ENCODE measurements at places on chromosomes 2 and 18.

DNA sequence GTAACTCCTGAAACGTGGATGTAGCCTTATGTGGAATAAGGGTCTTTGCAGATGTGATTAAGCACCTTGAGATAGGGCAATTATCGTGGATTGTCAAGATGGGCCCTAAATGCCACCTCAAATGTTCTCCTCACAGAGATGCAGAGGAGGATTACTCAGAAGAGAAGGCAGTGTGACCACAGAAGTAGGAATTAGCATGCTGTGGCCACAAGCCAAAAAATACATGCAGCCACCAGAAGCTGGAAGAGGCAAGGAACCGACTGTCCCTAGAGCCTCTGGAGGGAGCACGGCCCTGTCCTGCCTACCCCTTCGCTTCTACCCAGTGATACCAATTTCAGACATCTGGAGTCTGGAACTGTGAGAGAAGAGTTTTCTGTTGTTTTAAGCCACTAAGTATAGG is 47.3 kb upstream of the MGAT5 start:
- DNase-seq: no peak

DNA sequence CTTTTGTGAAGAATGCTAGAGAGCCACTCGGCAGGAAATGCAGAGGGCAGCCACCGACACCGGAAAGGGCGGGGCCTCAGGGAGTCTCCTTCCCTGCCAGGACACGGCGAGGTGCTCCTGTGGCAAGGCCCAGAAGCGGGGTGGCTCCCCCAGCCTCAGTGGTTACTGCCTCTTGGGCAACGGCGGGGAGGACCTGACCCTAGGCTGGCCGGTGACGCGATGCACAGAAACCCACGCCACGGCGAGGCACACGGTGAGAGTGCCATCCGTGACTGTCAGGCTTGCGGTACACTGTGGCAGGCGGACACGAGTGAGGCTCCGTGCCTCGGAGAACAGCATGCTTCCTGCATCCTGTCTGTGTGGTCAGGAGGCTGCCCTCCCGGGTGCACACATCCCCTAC is 47.8 kb downstream of the ZAP70 start:
- DNase-seq: no peak

DNA sequence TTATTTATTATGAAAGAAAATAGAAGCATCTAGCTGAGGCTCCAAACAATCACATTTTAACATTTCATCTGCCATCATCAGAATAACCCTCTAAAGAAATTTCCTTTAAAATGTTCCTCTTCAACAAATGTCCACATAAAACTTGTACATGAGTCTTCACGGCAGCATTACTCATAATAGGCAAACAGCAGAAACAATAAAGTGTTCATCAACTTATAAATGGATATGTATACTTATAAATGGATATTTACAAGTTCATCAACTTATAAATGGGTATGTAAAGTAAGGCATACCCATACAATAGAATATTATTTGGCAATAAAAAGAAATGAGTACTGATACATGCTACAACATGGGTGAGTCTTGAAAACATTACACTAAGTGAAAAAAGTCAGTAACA is 33.5 kb upstream of the ASNSD1 start:
- no peak for DNase-seq

- no peak for DNase-seq
These were observed 327.9 kb downstream of the LPIN1 start for GRCh38 chr2:12074126-12074844.

GRCh38 chr2:151777935-151778334 is 43.7 kb upstream of the NEB start:
- no peak for DNase-seq
